Left colon (tissue), 2 donors: ENCODE measurements at places on chromosomes 11 and 22. TPM values are rescaled to one million over a fixed set of nuclear protein-coding genes. Genes with fewer than 3 reads are reported as not detected.

- DNase-seq = no peak
These were observed 52.9 kb downstream of the SGSM3 start for GRCh38 chr22:40423310-40423688.

The OR5P2 gene
- total RNA-seq = not detected

- DNase-seq = no peak
These were observed 130.4 kb downstream of the ADAMTS15 start for GRCh38 chr11:130578738-130579368.

DNA sequence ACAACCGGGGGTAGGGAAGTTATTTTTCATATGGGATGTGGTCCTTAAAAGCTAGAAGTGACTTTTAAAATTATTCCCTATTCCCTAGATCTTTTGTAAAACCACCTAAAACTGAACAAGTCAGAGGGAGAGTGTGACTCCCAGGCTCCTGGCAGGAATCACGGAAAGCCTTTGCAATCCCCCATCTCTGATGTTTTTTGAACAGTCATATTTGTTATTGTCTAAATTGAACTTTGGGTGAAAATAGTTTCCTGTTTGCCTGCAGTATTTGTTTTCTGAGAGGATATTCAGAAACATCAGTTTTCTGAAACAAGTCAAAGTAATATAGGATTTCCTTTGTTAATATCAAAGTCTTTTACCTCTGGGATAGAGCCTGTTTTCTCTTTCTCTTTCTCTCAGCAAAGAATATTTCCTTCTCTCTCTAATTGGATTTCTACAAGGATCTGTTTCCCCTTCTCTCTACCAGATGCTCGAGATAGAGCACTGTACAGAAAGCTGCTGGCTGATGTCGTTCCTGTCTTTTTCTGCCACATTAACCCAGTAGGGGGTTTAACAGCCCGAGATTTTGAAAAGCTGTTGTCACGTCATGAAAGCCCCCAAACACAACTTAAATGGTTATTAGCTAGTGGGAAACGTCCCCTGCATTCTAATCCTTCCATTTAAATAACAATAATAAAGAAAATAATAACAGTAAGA is 132.2 kb upstream of the PITPNB start:
- no peak for DNase-seq

GRCh38 chr22:36999463-36999862 is 19.8 kb downstream of the TST start:
- no peak for DNase-seq

- DNase-seq = no peak
These were observed 55.7 kb downstream of the RTL6 start for GRCh38 chr22:44442186-44442815.

The SYCE3 gene
- total RNA-seq = not detected

The CSNK2A3 gene
- 1.5 TPM for total RNA-seq

The MS4A15 gene
- total RNA-seq = not detected

GRCh38 chr22:41446057-41446501 is 522 bp downstream of the TOB2 start:
- DNase-seq = peak; percentile 58
